ENCODE measurements at places on chromosomes 3 and 15. TPM values are rescaled to one million over a fixed set of nuclear protein-coding genes. Genes with fewer than 3 reads are reported as not detected.

The ZPLD1 gene
- total RNA-seq, result not detected

The WDR49 gene
- total RNA-seq, result not detected

The SLC6A20 gene
- not detected for total RNA-seq

The STXBP5L gene
- not detected for total RNA-seq

All from natural killer cell treated with Interleukin-12 subunit alpha and Interleukin-12 subunit beta and Interleukin-15 and Interleukin-18, amount 100 ng/mL, for 72 hours (primary cell).